ENCODE measurements at places on chromosomes 3 and 15. TPM values are rescaled to one million over a fixed set of nuclear protein-coding genes. Genes with fewer than 3 reads are reported as not detected.

FBLN2 gene
- total RNA-seq = not detected

DNA sequence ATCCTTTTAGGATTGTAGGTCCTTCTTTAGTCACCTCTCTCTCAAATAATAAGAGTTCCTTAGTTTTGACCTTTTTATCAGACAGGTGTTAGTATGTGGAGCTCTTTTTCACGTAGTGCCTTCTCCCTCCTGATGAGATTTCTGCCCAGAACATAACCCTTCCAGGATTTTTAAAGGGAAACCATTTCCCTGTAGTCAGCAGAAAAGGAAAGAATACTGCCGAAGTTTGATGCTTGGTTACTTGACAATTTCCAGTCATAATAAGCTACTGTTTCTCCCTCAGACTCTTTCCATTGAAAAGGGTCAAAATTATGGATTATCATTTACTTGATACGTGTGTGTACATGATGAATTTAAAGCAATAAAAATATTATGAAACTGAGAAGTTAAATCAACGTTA lies 73.1 kb downstream of the VPS8 start:
- no peaks in the 10 kb centered on the region for H3K36me3 ChIP-seq
- no peak overlapping the region for H3K4me3 ChIP-seq
- H3K4me1 ChIP-seq = no peaks in the 10 kb centered on the region
- no peaks in the 10 kb centered on the region for H3K27me3 ChIP-seq
- H3K27ac ChIP-seq = no peak overlapping the region

- no peak overlapping the region for H3K4me3 ChIP-seq
- no peak overlapping the region for H3K27ac ChIP-seq
- H3K4me1 ChIP-seq = no peaks in the 10 kb centered on the region
Measured at GRCh38 chr3:195867631-195868335, 40.6 kb downstream of the TNK2 start.

DNA sequence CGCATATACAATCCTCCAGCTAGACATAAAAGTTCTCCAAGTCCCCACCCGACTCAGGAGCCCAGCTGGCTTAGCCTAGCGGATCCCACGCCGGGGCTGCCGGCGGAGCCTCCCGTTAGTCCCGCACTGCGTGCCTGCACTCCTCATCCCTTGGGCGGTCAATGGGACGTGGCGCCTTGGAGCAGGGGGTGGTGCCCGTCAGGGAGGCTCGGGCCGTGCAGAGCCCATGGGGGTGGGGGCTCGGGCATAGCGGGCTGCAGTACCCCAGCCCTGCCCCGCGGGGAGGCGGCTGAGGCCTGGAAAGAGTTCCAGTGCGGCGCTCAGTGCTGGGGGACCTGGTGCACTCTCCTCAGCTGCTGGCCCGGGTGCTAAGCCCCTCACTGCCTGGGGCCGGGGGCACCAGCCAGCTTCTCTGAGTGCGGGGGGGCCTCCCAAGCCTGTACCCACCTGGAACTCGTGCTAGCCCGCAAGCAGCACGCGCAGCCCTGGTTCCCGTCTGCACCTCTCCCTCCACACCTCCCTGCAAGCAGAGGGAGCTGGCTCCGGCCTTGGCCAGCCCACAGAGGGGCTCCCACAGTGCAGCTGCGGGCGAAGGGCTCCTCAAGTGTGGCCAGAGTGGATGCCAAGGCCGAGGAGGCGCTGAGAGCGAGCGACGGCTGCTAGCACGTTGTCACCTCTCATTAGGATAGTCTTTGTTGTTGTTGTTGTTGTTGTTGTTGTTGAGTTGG lies 12.2 kb upstream of the CCDC50 start:
- H3K36me3 ChIP-seq = no peaks in the 10 kb centered on the region
- H3K4me3 ChIP-seq = no peak overlapping the region
- no peak for DNase-seq
- H3K27me3 ChIP-seq = no peaks in the 10 kb centered on the region
- no peak overlapping the region for H3K27ac ChIP-seq

GRCh38 chr3:43883729-43884396 lies 193.1 kb downstream of the ABHD5 start:
- H3K36me3 ChIP-seq = no peaks in the 10 kb centered on the region
- H3K27me3 ChIP-seq = peaks cover 4% of the 10 kb centered on the region
- H3K4me3 ChIP-seq = no peak overlapping the region
- no peak for DNase-seq
- H3K4me1 ChIP-seq = no peaks in the 10 kb centered on the region

Measured in CD4-positive, alpha-beta memory T cell (primary cell).